Activated CD8-positive, alpha-beta memory T cell treated with anti-CD3 and anti-CD28 coated beads for 36 hours (primary cell): ENCODE measurements at places on chromosomes 7 and 10. TPM values are rescaled to one million over a fixed set of nuclear protein-coding genes. Genes with fewer than 3 reads are reported as not detected.

Gene OPN1SW
- total RNA-seq, result not detected

Gene PDE6C
- not detected for total RNA-seq

Gene GNB2
- total RNA-seq, result 235 TPM

Gene PHYHIPL
- not detected for total RNA-seq

Gene VPS26A
- total RNA-seq, result 47.4 TPM

Gene TMEM236
- total RNA-seq, result 0.04 TPM

Gene PAPSS2
- 0.11 TPM for total RNA-seq

Gene ZNF862
- total RNA-seq, result 11.1 TPM

Gene COL26A1
- total RNA-seq, result not detected

Gene ITPRID1
- not detected for total RNA-seq

Gene FAM237B
- not detected for total RNA-seq

Gene TMEM139
- 0.52 TPM for total RNA-seq

Gene STRIP2
- total RNA-seq, result 27.8 TPM

Gene SPDYE16
- total RNA-seq, result not detected

Gene GIMAP8
- 6.6 TPM for total RNA-seq

Gene PRPF18
- 25.4 TPM for total RNA-seq

Gene AFAP1L2
- total RNA-seq, result 3.2 TPM

Gene UPK3BL2
- total RNA-seq, result 8.1 TPM

Gene VAX1
- not detected for total RNA-seq

Gene NT5C2
- total RNA-seq, result 46.3 TPM

Gene CYP2C9
- total RNA-seq, result not detected

Gene PDLIM1
- 0.44 TPM for total RNA-seq

Gene SLC13A1
- not detected for total RNA-seq

Gene ASZ1
- not detected for total RNA-seq

Gene TFEC
- total RNA-seq, result not detected

Gene PRSS37
- total RNA-seq, result not detected

Gene FAM131B
- total RNA-seq, result 2.3 TPM

Gene ADAM22
- total RNA-seq, result 6.0 TPM

Gene HTR5A
- total RNA-seq, result not detected

Gene NEUROG3
- total RNA-seq, result not detected

Gene AKR1D1
- not detected for total RNA-seq

Gene ARPC1B
- total RNA-seq, result 276 TPM

Gene CTTNBP2
- total RNA-seq, result not detected

Gene PILRA
- 0.48 TPM for total RNA-seq

Gene PLXNA4
- total RNA-seq, result 0.04 TPM

Gene MYOZ1
- total RNA-seq, result not detected

Gene XRCC2
- total RNA-seq, result 20.8 TPM

Gene CCDC3
- total RNA-seq, result not detected

Gene LIPK
- total RNA-seq, result not detected

Gene FAM25G
- total RNA-seq, result not detected

Gene COL17A1
- total RNA-seq, result not detected

Gene ATG9B
- total RNA-seq, result 7.7 TPM

Gene CALML5
- not detected for total RNA-seq

Gene FZD1
- total RNA-seq, result 0.08 TPM

Gene ADCYAP1R1
- not detected for total RNA-seq

Gene ANKRD61
- total RNA-seq, result not detected

Gene ADIRF
- not detected for total RNA-seq

Gene PON1
- total RNA-seq, result not detected

Gene ATP6V0A4
- not detected for total RNA-seq

Gene FGFR2
- not detected for total RNA-seq

Gene PLAC9
- not detected for total RNA-seq

Gene DLX6
- not detected for total RNA-seq

Gene WDR86
- not detected for total RNA-seq

Gene DRGX
- total RNA-seq, result not detected

Gene TIMM23B
- 20.7 TPM for total RNA-seq

Gene A1CF
- total RNA-seq, result not detected
